ENCODE measurements at places on chromosomes 7 and 10.

DNA sequence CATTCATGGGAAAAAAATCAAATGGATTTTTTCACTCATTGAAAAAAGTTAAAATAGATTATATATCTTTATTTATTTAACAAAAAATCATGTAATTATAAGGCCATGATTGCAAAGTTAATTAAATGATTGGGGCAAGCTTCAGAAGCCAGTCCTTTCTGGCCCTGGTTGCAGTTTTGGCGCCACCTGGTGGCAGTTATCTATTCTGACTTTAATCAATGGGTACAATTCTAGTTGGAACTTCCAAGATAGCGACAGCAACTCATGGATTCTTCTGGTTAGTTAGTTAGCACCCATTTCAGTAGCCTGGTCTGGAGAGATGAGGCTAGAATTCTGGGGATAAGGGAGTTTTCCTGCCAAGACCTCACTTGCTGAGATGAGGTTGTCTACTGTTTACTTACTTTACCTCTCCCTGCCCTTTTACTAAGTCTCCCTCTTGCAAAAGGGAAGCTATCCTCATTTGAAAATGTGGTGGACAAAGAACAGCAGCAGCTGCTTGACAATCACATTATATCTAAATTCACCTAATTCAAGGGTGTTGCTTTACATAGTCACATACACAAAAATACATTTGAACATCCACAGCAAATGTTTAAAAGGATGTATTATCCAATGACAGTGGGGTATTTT is 42.3 kb downstream of the NOC3L start:
- DNase-seq: peak; percentile 66

DNA sequence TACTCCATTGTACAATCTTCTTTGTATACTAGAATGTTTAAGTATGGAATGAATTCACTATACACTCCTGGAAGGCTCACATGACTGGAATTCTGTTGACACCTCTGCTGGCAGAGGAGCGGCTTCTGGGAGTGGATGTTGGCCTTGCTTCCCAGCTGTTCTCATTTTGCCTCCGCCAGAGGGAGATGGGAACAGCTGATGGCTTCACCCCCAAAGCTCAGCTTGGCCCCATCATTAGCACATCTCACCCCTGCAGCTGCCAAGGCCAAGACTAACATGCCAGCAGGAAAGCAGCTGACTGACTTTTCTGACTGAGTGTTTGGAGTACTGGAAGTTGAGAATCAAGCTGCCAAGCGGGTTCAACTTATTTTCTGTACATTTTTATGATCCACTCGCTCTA is 15.1 kb downstream of the ADAM12 start:
- no peak for DNase-seq

GRCh38 chr7:156104501-156105336 is 292.5 kb upstream of the SHH start:
- DNase-seq: no peak

DNA sequence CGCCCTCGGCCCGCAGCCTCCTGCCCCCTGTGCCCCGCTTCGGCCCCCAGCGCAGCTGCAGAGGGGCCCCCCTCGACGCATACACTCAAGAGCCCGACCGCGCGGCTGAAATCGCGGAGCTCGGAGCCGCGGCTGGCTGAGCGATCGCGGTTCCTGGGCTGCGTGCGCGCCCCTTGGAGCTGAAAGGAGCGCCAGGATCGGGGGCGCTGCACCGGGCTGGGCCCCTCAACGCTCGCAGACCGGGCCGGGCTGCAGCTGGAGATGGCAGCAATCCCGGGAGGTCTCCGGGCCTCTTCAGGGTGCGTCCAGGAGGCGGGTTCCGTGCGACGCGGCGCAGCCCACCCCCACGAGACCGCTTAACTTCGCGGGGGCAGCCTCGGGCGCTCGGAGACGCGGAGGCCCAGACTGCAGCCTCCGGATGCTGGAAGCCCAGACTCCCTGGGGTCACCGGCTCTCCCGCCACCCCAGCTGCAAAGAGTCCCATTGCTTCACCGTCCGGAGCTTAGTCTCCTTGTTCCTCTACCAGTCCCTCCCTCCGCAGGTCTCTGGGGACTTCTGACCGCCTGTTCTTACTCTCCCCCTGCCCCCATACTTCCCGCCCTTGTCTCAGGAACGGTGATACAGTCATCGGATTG is 73.0 kb upstream of the LRRC4 start:
- DNase-seq: no peak

DNA sequence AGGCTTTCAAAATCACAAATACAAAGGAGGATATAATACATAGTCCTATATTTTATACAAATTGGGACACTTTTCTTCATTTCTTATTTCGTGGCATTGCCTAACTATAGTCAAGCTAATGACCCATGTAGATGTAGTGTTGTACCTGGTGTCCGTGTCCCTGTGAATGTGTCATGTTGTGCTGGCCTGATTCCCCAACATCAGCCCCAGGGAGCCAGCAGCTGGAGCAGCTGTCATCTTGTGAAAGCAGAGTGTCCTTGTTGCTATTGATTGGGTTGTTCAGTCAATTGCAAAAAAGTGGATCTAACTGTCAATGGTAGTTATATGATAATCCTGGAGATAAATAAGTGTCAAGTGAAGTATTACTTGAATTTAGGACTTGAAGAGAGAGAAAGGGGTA is 86.3 kb downstream of the KAT6B start:
- DNase-seq: no peak

DNA sequence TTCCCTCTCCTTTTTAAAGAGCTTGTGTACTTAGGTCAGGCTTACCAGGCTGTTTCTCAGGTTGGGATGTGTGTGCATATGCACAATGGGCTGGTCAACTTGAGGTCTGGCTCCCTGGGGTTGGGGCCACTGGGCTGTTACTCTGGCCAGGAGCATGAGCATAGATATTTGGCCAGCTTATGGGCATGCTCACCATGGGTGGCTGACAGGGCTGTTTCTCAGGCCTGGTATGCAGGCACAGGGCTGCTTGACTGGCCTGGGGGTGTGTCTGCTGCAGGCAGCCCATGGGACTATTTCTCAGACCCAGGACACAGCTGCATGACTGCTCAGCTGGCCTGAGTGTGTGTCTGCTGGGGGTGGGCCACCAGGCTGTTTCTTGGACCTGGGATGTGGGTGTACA is 34.6 kb downstream of the SCART1 start:
- DNase-seq: no peak

DNA sequence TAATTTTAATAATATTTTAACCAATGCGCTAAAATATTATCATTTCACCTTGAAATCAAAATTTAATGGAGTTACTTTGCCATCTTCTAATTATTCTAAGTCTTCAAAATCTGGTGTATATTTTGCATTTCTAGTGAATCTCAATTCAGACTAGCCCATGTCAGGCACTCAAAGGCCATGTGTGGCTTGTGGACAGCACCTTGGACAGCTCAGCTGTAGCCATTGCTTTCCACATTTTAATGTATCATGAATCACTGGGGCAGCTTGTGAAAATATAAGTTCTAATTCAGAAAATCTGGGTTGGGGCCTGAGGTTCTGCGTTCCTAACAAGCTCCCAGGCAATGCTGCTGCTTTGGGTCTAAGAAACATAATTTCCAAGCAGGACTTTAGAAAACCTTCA is 57.2 kb downstream of the MGAM2 start:
- no peak for DNase-seq

DNA sequence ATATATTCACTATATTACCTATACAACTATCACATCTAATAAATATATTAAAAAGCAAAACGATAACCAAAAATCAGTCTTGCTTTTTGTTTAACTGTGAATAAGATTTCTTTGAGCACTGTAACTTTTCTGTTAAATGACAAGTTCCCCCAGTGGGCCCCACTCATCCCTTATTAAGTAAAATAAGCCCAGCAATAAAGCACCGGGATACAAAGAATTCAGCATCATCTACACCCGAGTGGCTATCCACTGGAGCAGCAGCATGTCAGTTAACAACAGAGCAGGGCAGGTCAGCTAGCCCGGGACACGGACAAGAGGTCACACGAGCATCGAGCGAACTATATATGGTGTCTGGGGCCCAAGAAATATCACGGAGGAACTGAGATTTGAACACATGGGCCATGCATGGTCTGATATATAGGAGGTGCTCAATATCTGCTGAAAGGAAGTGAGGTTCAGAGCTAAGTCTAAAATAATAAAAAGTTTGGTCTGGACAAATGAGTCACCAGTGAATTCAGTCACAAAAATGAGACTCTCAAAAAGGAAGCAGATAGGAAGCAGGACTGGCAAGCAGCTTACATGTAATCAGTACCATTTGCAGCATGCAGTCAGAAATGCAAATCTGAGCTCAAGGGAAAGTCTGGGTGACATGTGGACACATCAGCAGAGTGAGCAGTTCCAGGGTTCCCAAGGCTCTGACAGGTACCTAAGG is 4.1 kb downstream of the ERCC6 start:
- peak; percentile 82 for DNase-seq

- peak; percentile 34 for DNase-seq
These were observed 179.3 kb downstream of the TFEC start for GRCh38 chr7:115851291-115851690.

DNA sequence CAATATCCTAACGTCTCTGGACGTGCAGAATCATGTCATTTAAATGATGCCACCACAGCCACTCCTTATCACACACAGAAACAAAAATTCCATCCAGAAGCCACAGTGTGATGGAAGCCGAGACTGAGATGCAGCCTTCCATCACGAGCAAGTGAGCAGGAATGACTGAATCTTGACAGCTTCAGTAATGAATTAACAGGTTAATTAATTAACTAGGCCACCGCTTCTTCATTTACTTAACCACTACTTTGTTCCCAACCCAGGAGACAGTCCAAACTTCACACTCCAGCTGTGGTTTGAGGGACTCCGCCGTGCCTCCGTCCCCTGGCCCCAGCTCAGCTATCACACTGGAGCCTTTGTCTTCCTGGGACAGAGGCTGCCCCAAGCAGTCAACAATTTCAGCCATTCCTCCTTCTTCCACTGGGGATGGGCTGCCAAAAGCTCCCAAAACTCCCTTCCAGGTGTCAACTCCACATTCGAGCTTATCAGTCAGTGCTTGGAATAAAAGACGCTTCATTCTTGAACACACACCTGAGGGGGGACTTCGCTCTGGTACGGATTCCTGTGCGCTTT is 65.9 kb downstream of the FGFR2 start:
- DNase-seq: no peak

DNA sequence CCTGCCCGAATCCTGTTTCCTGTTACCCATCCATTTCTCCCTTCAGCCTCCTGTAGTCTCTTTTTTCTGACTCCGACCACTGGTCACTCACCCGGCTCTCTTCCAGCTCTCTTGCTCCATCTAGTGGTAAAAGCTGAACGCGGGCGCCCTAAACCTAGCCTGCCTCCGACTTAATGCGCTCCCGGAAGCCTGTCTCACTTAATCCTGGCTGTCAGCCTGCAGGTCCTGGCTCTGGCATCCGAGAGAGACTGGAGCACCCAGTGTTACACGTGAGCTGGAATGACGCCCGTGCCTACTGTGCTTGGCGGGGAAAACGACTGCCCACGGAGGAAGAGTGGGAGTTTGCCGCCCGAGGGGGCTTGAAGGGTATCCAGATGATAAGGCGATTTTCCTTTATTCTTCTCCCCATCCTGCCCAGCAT is 10.3 kb downstream of the SUMF2 start:
- peak; percentile 84 for DNase-seq

DNA sequence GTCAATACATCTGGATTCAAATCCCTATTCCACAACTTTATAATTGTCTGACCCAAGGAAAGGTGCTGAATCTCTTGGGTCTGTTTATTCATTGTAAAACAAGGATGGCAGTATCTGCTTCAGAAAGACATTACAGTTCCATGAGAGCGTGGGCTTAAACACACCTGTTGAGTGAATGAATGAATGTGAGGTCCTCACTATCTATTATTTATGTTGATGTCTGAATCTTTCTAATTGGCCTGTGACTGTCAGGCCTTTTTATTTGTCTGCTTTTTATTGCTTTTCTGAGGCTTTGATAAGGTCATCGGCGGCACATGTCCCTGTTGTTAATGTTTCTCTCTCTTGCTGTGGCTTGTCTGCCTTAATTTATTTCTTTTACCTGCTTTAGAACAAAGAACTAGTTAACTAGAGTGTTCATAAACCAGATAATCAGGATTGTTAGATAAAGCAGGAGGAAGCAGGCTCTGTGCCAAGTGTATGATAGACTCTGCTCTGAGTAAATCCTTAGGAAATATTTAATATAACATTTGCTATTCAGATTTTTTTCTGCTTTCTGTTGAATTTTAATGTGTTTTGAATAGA is 42.3 kb upstream of the CYCS start:
- no peak for DNase-seq

- no peak for DNase-seq
These were observed at the start of gene PRLHR for GRCh38 chr10:118595598-118596425. PRLHR (minus strand) TSS chr10:118595648; CDS start chr10:118595244, 404 bp downstream.

DNA sequence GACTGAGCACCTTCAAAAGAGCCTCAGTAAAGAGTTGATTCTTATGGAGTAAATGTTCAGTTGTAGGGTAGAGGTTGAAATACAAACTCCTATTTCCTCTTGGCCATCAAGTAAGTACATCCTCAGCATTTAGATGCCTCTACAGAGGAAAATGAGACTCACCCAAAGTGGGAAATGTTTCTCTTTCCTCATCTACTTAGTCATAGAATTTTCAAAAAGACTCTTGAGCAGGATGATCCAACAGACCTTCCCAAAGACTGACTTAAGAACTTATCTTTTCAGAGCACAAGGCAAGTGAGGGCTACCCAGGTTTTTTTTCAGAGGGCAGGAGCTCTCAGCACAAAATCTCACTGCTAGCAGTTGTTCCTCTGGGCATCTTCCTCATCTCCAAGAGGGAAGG is 449.1 kb downstream of the KCNMA1 start:
- peak; percentile 43 for DNase-seq

GRCh38 chr10:55144001-55144400 is 343.0 kb upstream of the PCDH15 start:
- no peak for DNase-seq

DNA sequence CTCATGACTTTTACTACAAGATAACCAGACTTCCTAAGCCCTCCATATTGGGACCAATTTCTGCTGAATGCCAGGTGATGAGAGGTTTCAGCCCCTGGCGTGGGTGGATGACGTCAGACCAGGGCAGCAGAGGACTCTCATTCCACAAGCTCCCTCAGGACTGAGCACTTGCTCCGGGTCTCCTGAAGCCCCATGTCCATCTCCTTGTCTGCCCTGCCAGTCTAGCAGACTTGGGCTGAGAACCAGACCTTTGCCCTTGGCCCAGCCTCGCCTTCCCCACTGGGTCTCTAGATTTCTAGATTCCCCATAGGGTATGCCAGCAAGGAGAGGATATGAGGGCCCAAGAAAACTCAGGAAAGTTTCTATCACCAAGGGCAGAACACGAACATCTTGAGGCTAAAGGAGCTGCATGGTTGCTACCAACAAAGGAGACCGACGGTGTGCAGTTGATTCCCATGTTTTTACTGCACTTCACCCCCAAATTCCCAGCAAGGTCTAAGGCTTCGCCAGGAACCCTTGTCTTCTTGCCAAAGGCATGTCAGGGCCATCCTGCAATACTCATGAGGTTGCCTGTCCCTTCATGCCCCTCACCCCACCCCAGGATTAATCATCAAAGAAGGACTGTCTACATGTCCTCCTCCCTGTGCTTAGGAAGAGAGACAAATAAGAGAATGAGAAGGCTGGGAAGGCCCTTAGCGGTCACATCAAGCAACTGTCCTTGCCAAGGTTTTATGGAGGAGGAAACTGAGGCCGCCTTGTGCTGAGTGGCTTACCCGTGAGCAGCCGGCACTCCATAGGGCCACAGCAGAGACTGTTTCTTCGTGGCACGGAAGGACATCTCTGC is 96.5 kb upstream of the MACROH2A2 start:
- no peak for DNase-seq

GRCh38 chr7:31094271-31094670 is 42.2 kb downstream of the ADCYAP1R1 start:
- no peak for DNase-seq

GRCh38 chr7:149725426-149725821 is 48.0 kb downstream of the ZNF467 start:
- DNase-seq: no peak
